ENCODE measurements at places on chromosomes 5 and 9. TPM values are rescaled to one million over a fixed set of nuclear protein-coding genes. Genes with fewer than 3 reads are reported as not detected.
A peak's percentile ranks its signal among the peaks of the same experiment; 100 is the strongest.

ABO gene
- 3.7 TPM for total RNA-seq

- H3K27me3 ChIP-seq, result no peaks in the 10 kb centered on the region
- H3K4me3 ChIP-seq, result peak overlapping the region; percentile 89
- H3K4me1 ChIP-seq, result peaks cover 43% of the 10 kb centered on the region
- peaks cover 10% of the 10 kb centered on the region for H3K36me3 ChIP-seq
- H3K27ac ChIP-seq, result peak overlapping the region; percentile 95
These were observed 1.7 kb downstream of the SH3PXD2B start for GRCh38 chr5:172452398-172453205.

DNA sequence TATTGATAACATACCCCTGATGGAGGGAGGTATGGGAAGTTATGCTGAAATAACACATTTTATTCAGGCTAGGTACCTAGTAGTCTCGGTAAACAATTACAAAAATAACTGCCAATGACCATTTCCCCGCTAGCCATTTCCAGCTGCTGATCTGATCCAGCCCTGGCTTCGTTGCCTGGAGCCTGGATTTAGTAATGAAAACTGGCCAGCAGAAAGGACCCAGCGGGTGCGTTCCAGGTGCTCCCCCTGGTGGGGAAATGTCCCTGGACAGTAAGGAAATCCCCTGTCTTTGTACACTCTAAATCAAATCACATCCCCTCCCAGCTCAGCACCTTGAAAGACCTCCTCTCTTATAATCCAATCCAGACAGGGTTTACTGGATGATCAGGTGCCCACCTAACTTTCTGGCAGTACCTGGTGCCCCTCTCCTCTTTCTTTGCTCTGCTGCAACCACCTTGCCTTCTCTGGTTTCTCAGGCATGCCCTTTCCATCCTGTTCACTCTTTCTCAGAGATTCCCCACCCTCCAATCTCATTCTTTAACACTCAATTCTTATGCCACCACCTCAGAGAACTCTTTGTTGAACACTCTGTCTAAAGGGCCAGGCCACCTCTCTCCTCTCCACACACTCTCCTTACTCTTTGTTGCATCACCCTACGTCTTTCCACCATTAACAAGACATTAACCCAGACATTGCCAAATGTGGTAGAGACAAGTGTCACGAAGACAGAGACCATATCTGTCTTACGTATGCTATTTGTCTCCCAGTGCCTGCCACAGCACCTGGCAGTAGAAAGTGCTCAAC, 50.1 kb upstream of the SMAD5 start:
- no peak overlapping the region for H3K4me3 ChIP-seq
- H3K27me3 ChIP-seq, result peaks cover 32% of the 10 kb centered on the region
- H3K36me3 ChIP-seq, result no peaks in the 10 kb centered on the region

- peaks cover 17% of the 10 kb centered on the region for H3K27me3 ChIP-seq
- no peaks in the 10 kb centered on the region for H3K36me3 ChIP-seq
- no peak for DNase-seq
- no peak overlapping the region for H3K4me3 ChIP-seq
- no peak overlapping the region for H3K27ac ChIP-seq
These were observed 245.7 kb downstream of the PSAT1 start for GRCh38 chr9:78542491-78543181.

SPATA24 gene
- total RNA-seq, result 4.9 TPM

PDE6A gene
- total RNA-seq, result not detected

GRCh38 chr5:156667616-156668015, 182.5 kb upstream of the PPP1R2B start:
- no peaks in the 10 kb centered on the region for H3K36me3 ChIP-seq
- H3K4me1 ChIP-seq, result peaks cover 7% of the 10 kb centered on the region

DNA sequence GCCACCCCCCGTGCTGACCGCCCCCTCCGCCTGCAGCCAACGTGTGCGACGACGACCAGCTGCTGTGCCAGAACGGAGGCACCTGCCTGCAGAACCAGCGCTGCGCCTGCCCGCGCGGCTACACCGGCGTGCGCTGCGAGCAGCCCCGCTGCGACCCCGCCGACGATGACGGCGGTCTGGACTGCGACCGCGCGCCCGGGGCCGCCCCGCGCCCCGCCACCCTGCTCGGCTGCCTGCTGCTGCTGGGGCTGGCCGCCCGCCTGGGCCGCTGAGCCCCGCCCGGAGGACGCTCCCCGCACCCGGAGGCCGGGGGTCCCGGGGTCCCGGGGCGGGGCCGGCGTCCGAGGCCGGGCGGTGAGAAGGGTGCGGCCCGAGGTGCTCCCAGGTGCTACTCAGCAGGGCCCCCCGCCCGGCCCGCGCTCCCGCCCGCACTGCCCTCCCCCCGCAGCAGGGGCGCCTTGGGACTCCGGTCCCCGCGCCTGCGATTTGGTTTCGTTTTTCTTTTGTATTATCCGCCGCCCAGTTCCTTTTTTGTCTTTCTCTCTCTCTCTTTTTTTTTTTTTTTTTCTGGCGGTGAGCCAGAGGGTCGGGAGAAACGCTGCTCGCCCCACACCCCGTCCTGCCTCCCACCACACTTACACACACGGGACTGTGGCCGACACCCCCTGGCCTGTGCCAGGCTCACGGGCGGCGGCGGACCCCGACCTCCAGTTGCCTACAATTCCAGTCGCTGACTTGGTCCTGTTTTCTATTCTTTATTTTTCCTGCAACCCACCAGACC, 80.2 kb downstream of the NTNG2 start:
- H3K36me3 ChIP-seq, result no peaks in the 10 kb centered on the region
- H3K4me1 ChIP-seq, result peaks cover 21% of the 10 kb centered on the region
- peak overlapping the region; percentile 87 for H3K4me3 ChIP-seq
- DNase-seq, result no peak

GRCh38 chr5:88899096-88899737, 16.2 kb upstream of the MEF2C start:
- no peak overlapping the region for H3K27ac ChIP-seq
- H3K36me3 ChIP-seq, result no peaks in the 10 kb centered on the region
- no peaks in the 10 kb centered on the region for H3K4me1 ChIP-seq
- no peaks in the 10 kb centered on the region for H3K27me3 ChIP-seq
- H3K4me3 ChIP-seq, result no peak overlapping the region
- no peak for DNase-seq

DNA sequence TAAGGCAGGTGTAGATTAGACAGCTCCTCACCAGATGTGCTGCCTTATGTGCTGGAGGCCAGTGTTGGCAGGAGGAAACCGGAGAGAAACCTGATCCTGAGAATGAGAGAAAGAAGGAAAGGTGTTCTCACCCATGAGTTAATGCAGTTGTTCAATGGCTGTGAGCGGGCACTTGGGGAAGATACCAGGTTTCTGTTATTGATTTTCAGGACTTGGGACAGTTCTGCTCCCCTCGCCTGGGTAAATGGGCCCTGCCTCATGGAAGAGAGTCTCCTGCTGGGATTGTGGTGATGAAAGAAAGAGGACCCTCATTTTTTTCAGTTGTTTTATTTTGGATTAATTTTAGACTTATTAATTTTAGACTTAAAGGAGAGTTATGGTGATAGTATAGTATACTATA, 59.5 kb downstream of the EGFLAM start:
- no peak for DNase-seq
- no peak overlapping the region for H3K4me3 ChIP-seq
- H3K27me3 ChIP-seq, result no peaks in the 10 kb centered on the region
- H3K4me1 ChIP-seq, result peaks cover 12% of the 10 kb centered on the region

FCN1 gene
- total RNA-seq, result not detected

- no peak overlapping the region for H3K27ac ChIP-seq
- no peaks in the 10 kb centered on the region for H3K4me1 ChIP-seq
- DNase-seq, result no peak
- no peaks in the 10 kb centered on the region for H3K36me3 ChIP-seq
- peaks cover 27% of the 10 kb centered on the region for H3K27me3 ChIP-seq
These were observed 16.2 kb upstream of the NDUFB6 start for GRCh38 chr9:32589083-32589723.

DNA sequence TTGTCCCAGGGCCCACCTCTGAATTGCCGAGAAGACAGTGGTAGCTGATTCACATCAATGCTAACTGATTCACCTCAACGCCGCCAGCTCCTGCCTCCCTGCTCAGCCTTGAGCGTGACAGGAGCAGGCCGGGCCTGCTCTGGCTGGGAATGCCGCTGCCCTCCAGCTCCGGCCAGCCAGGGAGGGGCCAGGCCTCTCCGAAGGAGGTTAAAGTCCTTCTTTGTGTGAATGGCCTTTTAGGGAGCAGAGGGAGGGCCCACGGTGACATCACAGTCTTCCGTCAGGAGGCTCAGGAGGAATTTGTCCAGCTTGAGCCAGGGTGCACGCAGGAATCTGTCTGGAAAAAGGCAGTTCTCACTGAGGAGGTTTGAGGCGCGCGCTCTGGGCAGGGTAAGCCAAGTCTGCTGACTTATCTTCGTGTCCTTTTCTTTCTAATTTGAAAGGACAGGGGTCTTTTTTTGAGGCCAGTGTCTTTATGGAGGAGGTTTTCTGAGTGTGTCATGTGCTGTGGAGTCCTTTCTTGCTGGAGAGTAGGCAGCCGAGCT, 82.7 kb downstream of the C9orf152 start:
- peak overlapping the region; percentile 88 for H3K27ac ChIP-seq
- H3K36me3 ChIP-seq, result no peaks in the 10 kb centered on the region
- H3K4me1 ChIP-seq, result peaks cover 73% of the 10 kb centered on the region
- peak overlapping the region; percentile 82 for H3K4me3 ChIP-seq

GRCh38 chr9:33099754-33100153, 23.3 kb upstream of the SMU1 start:
- no peak overlapping the region for H3K4me3 ChIP-seq
- H3K4me1 ChIP-seq, result peaks cover 11% of the 10 kb centered on the region

DNA sequence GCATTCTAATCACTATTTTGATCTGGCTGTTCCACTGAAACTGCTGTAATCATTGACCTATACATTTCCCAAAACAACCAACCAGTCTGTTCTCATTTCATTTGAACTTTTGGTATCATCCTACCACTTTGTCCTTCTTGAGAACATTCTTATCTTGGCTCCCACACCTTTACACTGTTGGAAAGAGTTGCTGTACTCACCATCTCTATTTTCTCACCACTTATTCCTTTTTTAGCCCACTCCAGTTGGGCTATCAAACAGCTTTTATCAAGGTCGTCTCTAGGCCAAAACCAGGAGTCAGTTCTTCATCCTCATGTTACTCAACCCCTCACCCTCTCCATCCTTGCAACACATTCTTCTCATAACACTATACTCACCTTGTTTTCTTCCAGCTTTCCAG, 170.1 kb downstream of the KDM4C start:
- H3K27me3 ChIP-seq, result no peaks in the 10 kb centered on the region
- no peak for DNase-seq
- peaks cover 5% of the 10 kb centered on the region for H3K36me3 ChIP-seq
- H3K27ac ChIP-seq, result no peak overlapping the region
- H3K4me1 ChIP-seq, result peaks cover 17% of the 10 kb centered on the region
- H3K4me3 ChIP-seq, result no peak overlapping the region
